Activated B cell treated with CpG ODN at 0.5 μM for 24 hours (primary cell): ENCODE measurements at places on chromosomes 3 and 15. TPM values are rescaled to one million over a fixed set of nuclear protein-coding genes. Genes with fewer than 3 reads are reported as not detected.

- H3K36me3 ChIP-seq, result no peaks in the 10 kb centered on the region
- H3K27me3 ChIP-seq, result no peaks in the 10 kb centered on the region
- H3K27ac ChIP-seq, result no peak overlapping the region
- no peaks in the 10 kb centered on the region for H3K4me1 ChIP-seq
- no peak overlapping the region for H3K4me3 ChIP-seq
Measured at GRCh38 chr15:86329311-86330013, 249.8 kb downstream of the AGBL1 start.

GRCh38 chr15:70212286-70212962, 114.7 kb upstream of the TLE3 start:
- no peak for DNase-seq
- H3K27me3 ChIP-seq, result peaks cover 2% of the 10 kb centered on the region
- H3K4me1 ChIP-seq, result peaks cover 8% of the 10 kb centered on the region
- H3K36me3 ChIP-seq, result no peaks in the 10 kb centered on the region
- no peak overlapping the region for H3K4me3 ChIP-seq
- H3K27ac ChIP-seq, result no peak overlapping the region

DNA sequence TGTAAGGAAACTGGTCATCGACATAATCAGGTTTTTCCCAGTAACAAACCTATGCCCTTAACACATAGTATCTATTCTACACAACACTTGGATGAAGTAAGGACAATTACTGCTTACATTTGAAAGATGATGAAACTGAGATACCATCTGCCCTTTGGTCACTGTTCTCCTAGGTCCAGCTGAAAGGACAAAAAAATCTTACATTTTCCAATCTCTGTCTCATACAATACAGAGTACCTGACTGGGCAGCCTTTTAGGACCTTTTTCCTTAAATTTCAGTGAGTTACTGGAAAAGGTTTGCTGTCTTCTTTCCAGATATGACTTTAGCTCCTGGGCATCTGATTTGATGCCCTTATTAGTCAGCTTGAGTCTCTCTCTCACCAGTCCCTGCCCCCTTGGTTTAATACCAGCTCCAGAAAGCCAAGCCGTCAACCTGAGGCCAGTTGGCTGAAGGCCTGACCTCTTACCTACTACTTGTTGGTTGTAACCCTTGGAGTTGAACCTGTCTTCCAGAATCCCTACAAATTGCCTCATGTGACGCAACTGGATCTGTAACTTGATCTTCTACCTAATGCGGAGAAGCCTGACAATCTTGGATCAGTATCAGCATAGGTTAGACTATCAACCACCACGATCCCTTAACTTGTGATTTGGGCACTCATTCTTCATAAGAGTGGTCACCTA, 355.3 kb upstream of the ZNF385D start:
- H3K4me1 ChIP-seq, result no peaks in the 10 kb centered on the region
- H3K27me3 ChIP-seq, result no peaks in the 10 kb centered on the region
- H3K4me3 ChIP-seq, result no peak overlapping the region
- no peaks in the 10 kb centered on the region for H3K36me3 ChIP-seq
- no peak for DNase-seq

DNA sequence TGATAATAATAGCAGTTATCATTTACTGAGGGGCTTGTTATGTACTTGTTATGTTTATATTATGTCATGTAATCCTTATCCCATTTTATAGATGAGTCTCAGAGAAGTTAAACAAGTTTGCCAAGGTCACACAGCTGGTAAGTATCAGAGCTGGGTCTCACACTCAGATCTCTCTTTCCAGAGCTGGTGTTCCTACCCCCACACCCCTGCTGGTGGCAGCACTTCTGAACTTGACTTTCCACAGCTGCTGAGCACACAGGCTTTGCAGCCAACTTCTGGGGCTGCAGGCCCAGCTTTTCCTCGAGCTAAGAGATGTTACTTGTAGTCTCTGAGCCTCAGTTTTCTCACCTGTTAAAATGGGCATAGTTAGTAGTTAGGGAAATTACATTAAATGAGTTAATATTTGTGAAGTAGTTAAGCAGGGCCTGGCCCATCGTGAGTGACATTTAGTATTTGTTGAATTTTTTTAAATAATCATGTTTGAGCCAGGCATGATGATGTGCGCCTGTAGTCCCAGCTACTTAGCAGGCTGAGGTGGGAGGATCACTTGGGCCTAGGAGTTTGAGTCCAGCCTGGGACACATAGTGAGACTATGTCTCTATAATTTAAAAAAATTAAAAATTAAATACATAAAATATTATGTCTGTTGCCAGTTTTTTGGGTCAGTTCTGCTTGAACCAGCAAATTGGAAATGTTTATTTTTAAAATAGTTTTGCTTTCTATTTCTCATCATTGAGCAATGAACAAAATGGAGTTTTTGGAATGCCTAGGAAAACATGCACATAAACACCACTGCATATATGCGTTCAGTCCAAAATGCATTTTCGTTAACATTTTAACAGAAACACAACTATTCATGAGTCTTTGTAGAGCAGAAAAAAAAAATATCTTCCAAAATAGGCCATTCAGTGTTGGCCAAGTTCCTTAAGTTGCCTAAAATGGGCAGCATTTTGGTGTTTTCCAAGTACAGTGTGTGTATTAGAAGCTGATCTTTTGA, 87.3 kb downstream of the SMAD6 start:
- DNase-seq, result no peak
- H3K27me3 ChIP-seq, result peaks cover 2% of the 10 kb centered on the region

The MAGI1 gene
- not detected in 2 replicates for total RNA-seq

The SCN5A gene
- total RNA-seq, result 0.02 TPM in 1 of 2 replicates, not detected in the other

The PTPN23 gene
- 44.0 and 50.3 TPM in 2 replicates for total RNA-seq

The BOC gene
- total RNA-seq, result 0.33 and 0.91 TPM in 2 replicates
